ENCODE measurements at places on chromosomes 2 and 18. TPM values are rescaled to one million over a fixed set of nuclear protein-coding genes. Genes with fewer than 3 reads are reported as not detected.

CYTIP gene
- 0.09 TPM for total RNA-seq

DNA sequence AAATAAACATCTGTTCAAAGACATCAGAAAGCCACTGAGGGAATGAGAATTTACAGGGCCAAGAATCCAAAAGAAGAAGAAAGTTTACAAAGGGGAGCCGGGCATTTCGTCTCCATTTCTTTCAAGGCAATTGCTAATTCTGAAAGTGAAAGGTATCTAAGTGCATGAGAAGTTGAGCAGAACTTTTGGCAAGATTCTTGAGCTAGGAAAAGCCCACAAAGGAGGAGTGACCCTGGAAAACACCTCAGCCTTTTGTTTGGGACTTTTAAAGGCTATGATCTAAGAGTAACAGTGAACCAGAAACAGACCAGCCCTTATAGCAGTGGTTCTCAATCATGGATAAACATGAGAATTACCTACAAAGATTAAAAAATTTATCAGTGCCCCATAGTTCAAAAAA is 87.4 kb downstream of the MDH1 start:
- no peak overlapping the region for H3K27ac ChIP-seq
- no peak for DNase-seq
- H3K4me3 ChIP-seq = no peak overlapping the region

DNA sequence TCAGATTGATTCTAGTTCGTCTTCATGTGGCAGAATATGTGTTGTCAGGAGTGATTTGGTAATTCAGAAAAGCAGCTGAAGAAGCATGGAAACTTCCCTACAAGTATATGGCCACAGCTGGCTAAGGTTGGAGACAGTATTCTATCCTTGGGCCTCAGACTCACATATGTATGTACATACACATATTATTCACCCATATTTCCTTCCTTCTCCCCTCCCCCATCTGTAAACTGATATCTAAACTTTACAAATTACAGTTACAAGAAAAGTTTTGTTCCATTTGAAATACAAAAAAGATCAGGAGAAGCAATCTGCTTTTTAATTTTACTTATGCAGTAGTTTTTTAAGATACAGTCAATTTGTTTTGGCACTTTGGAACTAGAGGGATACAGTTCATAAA is 3.1 kb downstream of the SP3 start:
- H3K27ac ChIP-seq = no peak overlapping the region
- no peak for DNase-seq
- H3K27me3 ChIP-seq = no peaks in the 10 kb centered on the region

DNAH6 gene
- 0.09 TPM for total RNA-seq

DNA sequence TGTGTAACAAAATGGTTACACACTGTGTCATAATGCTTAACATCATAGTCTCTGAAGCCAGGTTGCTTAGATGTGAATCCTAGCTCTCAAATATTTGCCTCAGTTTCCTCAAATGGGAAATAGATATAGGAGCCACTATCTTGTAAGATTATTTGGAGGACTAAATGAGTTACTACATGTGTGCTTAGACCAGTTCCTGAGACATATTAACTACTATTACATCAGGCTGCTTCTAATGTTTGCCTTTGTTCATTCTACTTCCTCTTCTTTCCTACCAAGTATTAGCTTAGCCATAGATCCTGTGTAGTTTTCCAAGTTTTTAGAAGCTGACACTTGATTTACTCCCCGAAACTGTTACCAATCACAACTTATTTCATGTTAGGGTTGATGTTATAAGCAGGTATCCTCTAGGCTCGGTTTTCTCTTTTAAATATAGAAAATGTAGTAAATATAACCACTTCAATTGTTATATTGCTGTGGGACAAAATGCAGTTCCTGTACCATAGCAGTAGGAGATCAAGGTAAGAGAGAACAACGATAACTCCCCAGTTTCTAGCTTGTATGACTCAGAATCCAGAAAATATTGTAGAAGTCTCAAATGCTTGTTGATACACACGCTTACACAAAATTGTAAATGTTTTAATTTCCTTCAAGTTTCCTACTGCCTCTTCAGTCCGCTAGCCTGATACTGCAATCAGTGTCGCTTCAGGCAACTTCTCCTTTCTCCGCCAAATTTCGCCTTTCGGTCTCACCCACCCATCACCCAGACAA is 751 bp upstream of the DNAJC10 start:
- no peaks in the 10 kb centered on the region for H3K4me1 ChIP-seq
- DNase-seq = no peak
- H3K27ac ChIP-seq = peak overlapping the region; percentile 59
- no peaks in the 10 kb centered on the region for H3K27me3 ChIP-seq

WNT10A gene
- not detected for total RNA-seq

SPR gene
- 7.6 TPM for total RNA-seq

DNA sequence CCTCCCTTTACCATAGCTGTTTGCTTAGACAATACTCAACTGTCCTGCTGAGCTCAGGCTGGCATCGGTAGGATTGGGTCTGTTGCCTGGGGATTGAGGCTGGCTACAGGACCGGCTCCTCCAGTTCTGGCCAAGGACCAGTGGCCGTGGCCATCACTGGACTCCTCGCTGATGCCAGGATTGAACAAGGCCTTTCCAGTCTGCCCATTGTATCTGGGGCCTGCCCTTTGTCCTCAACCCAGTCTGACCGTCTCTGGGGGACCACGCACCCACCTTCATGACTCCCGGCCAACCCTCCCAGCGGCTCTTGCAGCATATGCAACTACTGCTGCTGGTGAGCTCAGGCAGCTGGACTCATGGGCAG is 28.7 kb downstream of the SH2D6 start:
- no peak overlapping the region for H3K27ac ChIP-seq
- H3K27me3 ChIP-seq = no peaks in the 10 kb centered on the region

AGAP1 gene
- total RNA-seq = 25.8 TPM

RBM43 gene
- total RNA-seq = 2.0 TPM

DNA sequence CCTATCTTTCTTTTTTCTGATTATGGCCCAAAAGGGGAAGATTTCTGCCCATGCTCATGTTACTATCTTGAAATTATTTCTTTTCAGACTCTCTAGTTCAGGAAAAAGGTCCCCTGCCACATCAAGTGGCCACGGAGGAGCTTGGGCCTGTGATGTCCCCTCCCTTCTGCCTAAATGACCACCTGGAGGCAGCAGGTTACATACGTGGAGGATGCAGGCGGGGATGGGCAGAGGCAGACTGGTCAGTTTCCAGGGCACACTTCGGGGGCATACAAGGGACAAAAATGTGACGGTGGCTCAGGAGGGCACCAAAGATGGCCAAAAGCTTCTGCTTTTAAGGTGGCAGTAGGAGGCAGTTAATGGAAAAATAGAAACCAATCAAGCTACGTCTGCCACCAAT is 30.7 kb upstream of the STEAP3 start:
- no peak overlapping the region for H3K27ac ChIP-seq
- no peaks in the 10 kb centered on the region for H3K27me3 ChIP-seq
- no peaks in the 10 kb centered on the region for H3K36me3 ChIP-seq
- peaks cover 6% of the 10 kb centered on the region for H3K4me1 ChIP-seq
- DNase-seq = no peak

DNA sequence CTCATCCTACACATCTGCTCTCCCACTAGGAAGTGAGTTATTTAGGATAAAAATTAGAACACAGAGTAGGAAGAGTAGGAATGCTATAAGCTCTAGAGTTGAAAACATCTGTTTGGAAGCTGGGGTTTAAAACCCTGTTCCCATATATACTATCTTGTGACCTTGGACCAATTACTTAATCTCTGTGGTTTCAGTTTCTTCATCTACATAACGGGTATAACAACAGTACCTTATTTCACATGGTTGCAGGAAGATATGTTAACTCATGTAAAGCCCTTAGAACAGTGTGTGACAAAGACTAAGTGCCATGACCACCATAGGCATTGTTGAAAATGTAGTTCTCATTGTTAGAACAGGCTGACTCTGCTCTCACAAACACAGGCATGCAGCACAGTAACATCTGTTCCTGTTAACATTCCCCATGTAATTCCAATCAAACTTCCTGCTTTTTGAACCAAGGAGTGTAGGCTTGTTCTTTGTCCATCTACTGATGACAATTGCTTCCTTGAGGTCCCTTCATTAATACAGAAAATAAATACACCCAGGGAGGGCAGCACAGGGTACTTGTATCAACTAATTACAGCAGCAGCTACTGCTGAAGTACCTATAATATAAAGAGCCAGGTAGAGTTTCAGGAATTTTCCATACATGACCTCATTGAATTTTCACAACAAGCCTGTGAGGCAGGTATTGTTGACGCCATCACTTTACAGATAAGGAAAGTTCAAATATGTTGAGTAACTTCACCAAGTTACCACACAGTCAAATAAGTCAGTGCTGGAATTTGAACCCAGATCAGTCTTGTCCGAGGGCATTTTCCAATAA is 204.2 kb downstream of the L3MBTL4 start:
- H3K4me3 ChIP-seq = no peak overlapping the region
- H3K27ac ChIP-seq = no peak overlapping the region
- H3K4me1 ChIP-seq = no peaks in the 10 kb centered on the region
- no peak for DNase-seq
- H3K36me3 ChIP-seq = no peaks in the 10 kb centered on the region
- H3K27me3 ChIP-seq = no peaks in the 10 kb centered on the region

DNA sequence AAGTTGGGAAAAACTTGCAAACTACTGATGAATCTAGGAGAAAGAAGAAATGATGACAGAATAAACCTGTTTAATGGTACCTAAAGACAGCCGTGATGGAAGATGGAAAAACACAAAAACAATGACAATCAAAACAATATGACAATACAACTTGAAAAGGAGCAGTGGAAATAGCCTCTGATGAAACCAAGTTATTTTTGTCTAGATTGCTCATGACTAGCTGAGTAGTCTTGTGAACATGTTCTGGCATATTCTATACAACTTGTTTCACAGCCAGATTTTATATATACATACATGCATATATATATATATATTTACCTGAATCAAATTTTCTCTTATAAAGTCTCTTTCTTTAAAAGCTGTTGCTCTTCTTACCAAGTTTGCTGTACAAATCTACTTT is 439.1 kb downstream of the TGIF1 start:
- no peaks in the 10 kb centered on the region for H3K27me3 ChIP-seq
- H3K4me3 ChIP-seq = no peak overlapping the region
- H3K27ac ChIP-seq = no peak overlapping the region
- H3K4me1 ChIP-seq = no peaks in the 10 kb centered on the region
- H3K36me3 ChIP-seq = no peaks in the 10 kb centered on the region

CHST10 gene
- 29.7 TPM for total RNA-seq

IL1R1 gene
- 0.46 TPM for total RNA-seq

- peak overlapping the region; percentile 98 for H3K4me3 ChIP-seq
- H3K27me3 ChIP-seq = peaks cover 52% of the 10 kb centered on the region
- H3K4me1 ChIP-seq = peaks cover 4% of the 10 kb centered on the region
- H3K27ac ChIP-seq = no peak overlapping the region
- H3K36me3 ChIP-seq = peaks cover 22% of the 10 kb centered on the region
- peak; percentile 66 for DNase-seq
These were observed 528 bp upstream of the PCGF1 start for GRCh38 chr2:74507926-74508520.
